Calu3 (cell line): ENCODE measurements at places on chromosomes 4 and X. TPM values are rescaled to one million over a fixed set of nuclear protein-coding genes. Genes with fewer than 3 reads are reported as not detected.

DNA sequence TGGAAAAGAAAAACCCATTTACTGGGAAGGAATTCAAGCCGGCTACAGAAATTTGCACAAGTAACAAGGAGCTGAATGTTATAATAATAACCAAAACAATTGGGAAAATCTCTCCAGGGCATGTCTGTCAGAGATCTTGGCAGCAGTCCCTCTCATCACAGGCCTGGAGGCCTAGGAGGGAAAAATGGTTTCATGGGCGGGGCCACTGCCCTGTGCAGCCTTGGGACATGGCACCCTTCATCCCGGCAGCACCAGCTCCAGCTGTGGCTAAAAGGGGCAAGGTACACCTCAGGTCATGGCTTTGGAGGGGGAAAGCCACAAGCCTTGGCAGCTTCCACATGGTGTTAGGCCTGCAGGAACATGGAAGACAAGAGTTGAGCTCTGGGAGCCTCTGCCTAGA lies 513.1 kb upstream of the CNKSR2 start:
- peaks cover 9% of the 10 kb centered on the region for H3K4me1 ChIP-seq
- H3K27me3 ChIP-seq: no peaks in the 10 kb centered on the region
- no peak for DNase-seq

DNA sequence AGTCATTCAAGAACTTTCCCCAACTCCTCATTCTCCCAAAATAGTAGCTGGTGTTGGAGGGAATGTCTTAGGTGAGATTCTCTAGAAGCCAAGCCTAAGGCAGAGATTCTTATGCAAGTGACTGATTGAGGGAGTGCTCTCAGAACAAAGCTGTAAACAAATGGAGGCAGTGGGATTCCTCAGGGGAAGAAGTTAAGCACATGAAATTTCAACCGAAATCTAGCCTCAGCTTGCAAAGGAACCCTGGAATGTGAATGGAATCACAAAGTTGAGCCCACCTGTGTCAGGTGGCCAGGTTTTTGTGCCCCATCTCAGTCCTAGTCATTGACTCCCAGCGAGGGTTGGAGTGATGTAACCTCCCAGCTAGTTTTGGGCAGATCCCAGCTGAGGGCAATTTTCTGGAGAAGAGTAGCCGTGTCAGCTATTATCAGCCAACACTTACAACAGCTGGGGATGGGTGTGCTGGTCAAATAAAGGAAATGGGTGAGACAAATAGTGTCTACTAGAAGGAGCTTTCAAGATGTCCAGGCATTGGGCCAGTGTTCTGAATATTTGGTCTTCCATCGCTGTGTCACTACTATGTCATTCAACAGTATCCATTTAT lies 29.7 kb upstream of the FGF2 start:
- DNase-seq: no peak
- no peak overlapping the region for H3K4me3 ChIP-seq
- H3K4me1 ChIP-seq: peaks cover 8% of the 10 kb centered on the region
- H3K36me3 ChIP-seq: no peaks in the 10 kb centered on the region

GRCh38 chr4:186727169-186727976 lies 3.7 kb upstream of the FAT1 start:
- peaks cover 34% of the 10 kb centered on the region for H3K4me1 ChIP-seq
- H3K4me3 ChIP-seq: peak overlapping the region; percentile 83
- DNase-seq: no peak
- H3K27ac ChIP-seq: peak overlapping the region; percentile 92
- H3K36me3 ChIP-seq: peaks cover 63% of the 10 kb centered on the region
- H3K27me3 ChIP-seq: no peaks in the 10 kb centered on the region

DNA sequence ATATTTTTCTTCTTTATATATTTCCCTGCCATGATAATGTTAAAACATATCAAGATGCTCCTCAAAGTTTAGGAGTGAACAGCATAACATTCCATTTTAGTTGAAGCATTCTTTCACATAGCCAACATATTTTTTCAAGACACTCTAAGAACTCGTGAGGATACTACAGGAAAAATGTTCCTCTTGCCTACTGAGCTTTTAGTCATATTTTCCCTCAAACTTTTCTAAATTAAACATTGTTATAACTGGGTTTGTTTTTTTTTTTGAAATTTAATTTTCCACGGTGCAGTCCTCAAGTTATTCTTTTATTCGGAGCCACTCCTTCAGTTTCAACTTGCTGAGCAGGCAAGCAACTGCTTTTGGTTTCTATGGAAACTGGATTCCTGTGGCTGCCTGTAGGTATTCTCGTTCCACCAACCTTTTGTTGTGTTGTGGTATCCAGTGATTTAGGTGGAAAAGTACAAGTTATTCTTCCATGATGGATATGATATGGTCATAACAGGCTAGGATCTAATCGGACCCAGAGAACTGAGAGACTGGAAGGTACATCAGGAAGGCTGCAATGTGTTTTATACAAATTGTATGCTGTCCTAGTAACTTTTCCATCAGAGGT lies 248.0 kb downstream of the TRIML1 start:
- H3K36me3 ChIP-seq: no peaks in the 10 kb centered on the region
- DNase-seq: peak; percentile 18
- H3K4me1 ChIP-seq: no peaks in the 10 kb centered on the region
- no peaks in the 10 kb centered on the region for H3K27me3 ChIP-seq

- H3K4me3 ChIP-seq: no peak overlapping the region
- H3K27ac ChIP-seq: no peak overlapping the region
- DNase-seq: no peak
- peaks cover 5% of the 10 kb centered on the region for H3K36me3 ChIP-seq
Measured at GRCh38 chr4:87734936-87735335, 64.4 kb upstream of the IBSP start.

DNA sequence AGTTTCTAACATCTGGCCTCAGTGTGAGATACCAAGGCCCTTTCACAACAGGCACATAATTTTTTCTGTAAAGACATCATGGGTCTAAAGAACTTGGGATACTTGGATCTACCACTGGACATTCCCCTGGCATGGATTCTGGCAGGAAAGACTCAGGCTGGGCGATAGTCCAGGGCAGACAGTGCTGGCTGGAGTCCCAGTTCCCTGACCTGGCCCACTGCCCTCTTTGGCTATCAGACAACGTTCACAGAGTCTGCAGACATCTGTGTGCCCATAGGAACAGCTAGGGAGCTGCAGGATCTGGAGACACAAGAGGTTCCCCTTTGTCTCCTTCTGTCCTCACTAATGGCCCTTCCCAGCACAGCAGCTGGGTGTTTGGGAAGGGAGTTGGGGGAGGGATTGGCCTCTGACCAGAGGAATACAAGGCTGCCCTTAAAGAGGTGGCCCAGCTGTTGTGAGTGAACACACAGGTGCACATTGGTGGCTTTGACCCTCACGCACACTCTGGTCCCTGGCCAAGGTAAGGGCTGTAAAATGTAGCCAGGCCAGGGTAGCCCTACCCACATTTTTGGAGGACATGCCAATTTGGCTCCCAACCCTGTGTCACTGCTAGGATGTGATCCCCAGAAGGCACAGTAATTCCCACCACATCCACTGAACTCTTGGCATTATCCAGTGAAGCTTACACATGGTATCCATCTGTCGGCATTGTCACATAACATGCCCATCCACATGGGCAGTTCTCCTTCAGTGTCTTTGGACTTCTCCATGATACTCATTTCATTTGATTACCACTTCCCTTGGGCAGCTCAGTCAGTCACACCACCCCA lies 72.3 kb downstream of the SOX3 start:
- H3K4me3 ChIP-seq: no peak overlapping the region
- no peaks in the 10 kb centered on the region for H3K4me1 ChIP-seq
- H3K27ac ChIP-seq: no peak overlapping the region
- no peaks in the 10 kb centered on the region for H3K27me3 ChIP-seq
- no peak for DNase-seq
- no peaks in the 10 kb centered on the region for H3K36me3 ChIP-seq

- no peak overlapping the region for H3K4me3 ChIP-seq
- peaks cover 11% of the 10 kb centered on the region for H3K4me1 ChIP-seq
- no peaks in the 10 kb centered on the region for H3K27me3 ChIP-seq
- DNase-seq: peak; percentile 8
- H3K27ac ChIP-seq: no peak overlapping the region
Measured at GRCh38 chr4:105140684-105141490, 5.8 kb upstream of the TET2 start.

Gene NAA11
- not detected in 2 replicates for total RNA-seq

Gene MAGEB4
- total RNA-seq: not detected in 2 replicates

- no peak overlapping the region for H3K4me3 ChIP-seq
- H3K36me3 ChIP-seq: no peaks in the 10 kb centered on the region
- H3K27ac ChIP-seq: no peak overlapping the region
Measured at GRCh38 chrX:32421266-32421665, 790.1 kb downstream of the DMD start.

GRCh38 chr4:10079912-10080588 lies 36.5 kb downstream of the WDR1 start:
- no peak overlapping the region for H3K4me3 ChIP-seq
- H3K36me3 ChIP-seq: peaks cover 17% of the 10 kb centered on the region
- H3K27ac ChIP-seq: no peak overlapping the region
- no peaks in the 10 kb centered on the region for H3K4me1 ChIP-seq

DNA sequence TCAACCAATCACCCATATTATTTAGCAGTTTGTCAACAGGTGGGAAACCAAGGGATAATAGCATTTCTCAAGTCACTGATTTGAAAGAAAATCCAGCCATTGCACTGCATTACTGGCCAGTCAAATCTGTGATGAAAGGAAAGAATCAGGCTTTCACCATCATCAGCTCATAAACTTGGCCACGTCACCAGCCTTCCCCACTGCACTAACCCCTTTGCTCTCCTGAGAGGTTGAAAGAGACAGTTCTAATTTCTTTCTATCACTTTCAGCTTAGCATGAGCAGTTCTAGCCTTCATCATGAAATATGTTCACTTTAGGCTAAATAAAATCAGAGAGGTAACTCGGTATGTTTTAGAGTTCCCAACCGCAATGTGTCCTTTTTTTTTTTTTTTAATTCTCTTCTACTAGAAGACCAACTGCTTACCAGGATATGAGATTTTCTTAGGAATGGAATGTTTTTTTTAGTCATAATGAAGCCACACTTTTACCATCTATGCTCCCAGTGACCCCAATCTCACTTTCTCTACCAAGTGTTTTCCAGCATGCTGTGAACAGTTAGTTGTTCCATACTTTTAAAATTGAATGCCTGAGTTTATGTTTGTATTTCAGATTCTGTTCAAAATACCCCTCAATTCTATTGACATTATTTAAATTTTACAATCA lies 55.7 kb upstream of the SLC7A11 start:
- H3K4me1 ChIP-seq: no peaks in the 10 kb centered on the region
- no peak overlapping the region for H3K27ac ChIP-seq
- H3K36me3 ChIP-seq: no peaks in the 10 kb centered on the region
- no peak overlapping the region for H3K4me3 ChIP-seq

Gene ESX1
- not detected in 2 replicates for total RNA-seq

GRCh38 chrX:36501169-36501702 lies 506.9 kb upstream of the FAM47C start:
- no peak for DNase-seq
- H3K27me3 ChIP-seq: no peaks in the 10 kb centered on the region
- H3K27ac ChIP-seq: no peak overlapping the region
- H3K4me3 ChIP-seq: no peak overlapping the region
- H3K4me1 ChIP-seq: no peaks in the 10 kb centered on the region
- H3K36me3 ChIP-seq: no peaks in the 10 kb centered on the region

- no peaks in the 10 kb centered on the region for H3K27me3 ChIP-seq
- no peaks in the 10 kb centered on the region for H3K36me3 ChIP-seq
- no peak overlapping the region for H3K4me3 ChIP-seq
Measured at GRCh38 chrX:8144925-8145324, 26.1 kb downstream of the VCX2 start.

DNA sequence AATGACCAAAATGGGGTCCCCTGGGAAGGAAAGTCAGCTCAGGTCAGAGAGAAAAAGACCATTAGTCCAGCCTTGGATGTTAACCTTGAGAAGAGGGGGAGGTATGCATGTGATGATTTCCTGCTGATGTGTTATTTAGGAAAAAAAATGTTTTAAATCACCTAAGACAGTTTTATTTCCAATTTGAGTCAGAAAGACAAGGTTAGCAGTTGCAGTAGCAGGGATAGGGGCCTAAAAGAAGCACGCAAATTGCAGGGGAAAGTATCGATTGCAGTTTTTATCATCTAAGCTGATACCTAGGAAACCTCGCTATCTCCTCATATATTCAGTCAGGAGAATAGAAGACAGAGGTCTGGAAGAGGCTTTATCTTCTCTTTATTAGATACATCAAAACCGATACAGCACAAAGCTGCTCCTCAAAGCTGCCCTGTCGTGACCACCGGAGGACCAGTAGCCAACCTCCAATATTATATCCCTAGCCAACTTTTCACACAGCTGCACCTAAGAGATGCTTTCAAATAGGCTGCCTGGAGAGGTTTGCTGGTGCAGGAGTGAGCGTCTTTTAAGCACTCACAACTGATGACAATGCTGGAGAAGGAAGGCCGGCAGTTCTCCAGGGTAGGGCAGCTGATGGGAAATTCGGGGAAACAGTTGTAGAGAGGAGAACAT lies 289.4 kb downstream of the INPP4B start:
- DNase-seq: no peak
- peaks cover 19% of the 10 kb centered on the region for H3K36me3 ChIP-seq
- peaks cover 64% of the 10 kb centered on the region for H3K4me1 ChIP-seq
- H3K27ac ChIP-seq: peak overlapping the region; percentile 91
- H3K27me3 ChIP-seq: no peaks in the 10 kb centered on the region

- no peaks in the 10 kb centered on the region for H3K36me3 ChIP-seq
- H3K4me1 ChIP-seq: peaks cover 15% of the 10 kb centered on the region
- no peak overlapping the region for H3K27ac ChIP-seq
- no peak for DNase-seq
Measured at GRCh38 chrX:123171781-123172180, 12.3 kb upstream of the GRIA3 start.

DNA sequence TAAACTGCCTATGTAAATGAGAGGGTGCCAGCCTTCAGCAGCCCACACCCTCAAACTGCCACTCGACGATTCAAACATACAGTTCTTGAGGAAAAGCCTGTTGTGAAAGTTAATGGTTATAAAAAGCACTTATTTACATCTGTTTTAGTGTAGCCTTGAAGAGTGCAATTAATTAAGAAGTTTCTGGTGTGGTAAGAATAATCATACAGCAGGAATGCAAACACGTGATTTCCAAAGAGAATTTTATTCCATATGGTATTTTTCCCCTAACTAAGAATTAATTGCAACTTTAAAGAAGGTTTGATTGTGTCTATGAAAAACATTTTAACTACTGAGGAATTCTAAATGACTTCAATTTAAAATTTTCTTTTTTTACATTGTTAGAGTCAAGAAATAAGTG lies 176.3 kb upstream of the PITX2 start:
- no peak for DNase-seq
- H3K36me3 ChIP-seq: no peaks in the 10 kb centered on the region
- no peaks in the 10 kb centered on the region for H3K4me1 ChIP-seq
- H3K27ac ChIP-seq: no peak overlapping the region

DNA sequence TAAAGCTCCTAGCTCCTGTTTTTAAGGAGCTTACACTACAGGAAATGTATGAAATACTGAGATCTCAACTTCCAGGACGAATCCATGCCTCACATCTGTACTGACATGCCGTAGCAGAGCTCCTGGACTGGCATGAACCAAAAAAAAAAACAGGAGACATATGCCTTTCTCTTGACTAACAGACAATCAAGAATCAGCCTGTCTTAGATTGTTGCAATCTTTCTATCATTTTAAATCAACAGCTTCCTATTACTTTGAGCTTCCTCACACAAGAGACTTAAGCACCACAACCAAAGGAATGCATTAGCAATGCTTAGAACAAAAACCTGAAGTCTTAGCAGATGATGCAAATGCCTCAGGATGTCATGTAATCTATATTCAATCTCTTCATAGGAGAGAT lies 34.7 kb upstream of the AREG start:
- no peaks in the 10 kb centered on the region for H3K4me1 ChIP-seq
- no peaks in the 10 kb centered on the region for H3K36me3 ChIP-seq
- no peak overlapping the region for H3K27ac ChIP-seq
- no peak overlapping the region for H3K4me3 ChIP-seq
- no peaks in the 10 kb centered on the region for H3K27me3 ChIP-seq

GRCh38 chr4:118280501-118281218 lies 72.1 kb downstream of the PRSS12 start:
- H3K27ac ChIP-seq: peak overlapping the region; percentile 69
- H3K36me3 ChIP-seq: peaks cover 49% of the 10 kb centered on the region
- H3K4me3 ChIP-seq: peak overlapping the region; percentile 80
- DNase-seq: peak; percentile 58
